ENCODE measurements at places on chromosomes 11 and 22.
A peak's percentile ranks its signal among the peaks of the same experiment; 100 is the strongest.

DNA sequence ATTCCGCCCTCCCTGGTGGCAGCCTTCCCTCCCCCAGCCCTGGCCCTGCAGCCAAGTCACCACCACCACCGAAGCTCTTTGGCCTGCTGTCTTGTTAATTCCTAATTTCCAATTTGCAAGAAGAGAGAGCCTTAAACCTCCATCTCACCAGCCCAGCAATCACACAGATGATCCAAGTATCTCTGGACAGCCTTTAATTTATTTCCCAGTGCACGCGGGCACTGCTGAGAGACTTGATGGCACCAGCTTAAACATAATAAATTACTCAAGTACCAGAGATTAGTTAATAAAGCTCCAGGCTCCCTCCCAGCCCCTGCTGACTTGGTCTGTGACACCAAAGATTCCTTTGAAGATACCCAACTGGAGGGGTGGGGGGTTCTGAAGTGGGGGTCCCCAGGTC lies 494.7 kb downstream of the BUD13 start:
- no peak for DNase-seq

- peak; percentile 5 for DNase-seq
These were observed 7.6 kb downstream of the NECTIN1 start for GRCh38 chr11:119721129-119722120.

GRCh38 chr22:44822534-44822933 lies 70.2 kb downstream of the ARHGAP8 start:
- no peak for DNase-seq

GRCh38 chr11:114172871-114173444 lies 113.4 kb downstream of the ZBTB16 start:
- DNase-seq, result no peak

DNA sequence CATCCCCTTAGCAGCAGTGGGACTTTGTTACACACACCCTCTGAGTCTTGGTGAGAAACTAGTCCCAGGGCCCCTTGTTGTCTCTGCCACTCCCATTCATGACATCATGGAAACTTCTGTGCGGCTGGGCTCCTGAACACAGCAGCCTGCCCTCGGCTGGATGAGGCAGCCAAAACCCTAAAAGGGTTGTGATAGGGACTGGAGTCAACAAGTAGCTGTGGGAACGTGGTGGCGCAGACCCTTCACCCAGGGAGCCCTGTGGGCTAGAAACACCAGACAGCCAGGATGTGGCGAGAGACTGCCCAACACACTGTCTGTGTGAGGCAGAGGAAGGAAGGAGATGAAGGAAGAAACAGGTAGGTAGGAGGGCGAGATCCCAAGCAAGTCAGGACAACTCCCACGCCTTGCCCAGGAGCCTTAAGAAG lies 3.9 kb downstream of the CD3D start:
- DNase-seq, result peak; percentile 79

GRCh38 chr11:61785837-61786402 lies 6.5 kb downstream of the TMEM258 start:
- no peak for DNase-seq

DNA sequence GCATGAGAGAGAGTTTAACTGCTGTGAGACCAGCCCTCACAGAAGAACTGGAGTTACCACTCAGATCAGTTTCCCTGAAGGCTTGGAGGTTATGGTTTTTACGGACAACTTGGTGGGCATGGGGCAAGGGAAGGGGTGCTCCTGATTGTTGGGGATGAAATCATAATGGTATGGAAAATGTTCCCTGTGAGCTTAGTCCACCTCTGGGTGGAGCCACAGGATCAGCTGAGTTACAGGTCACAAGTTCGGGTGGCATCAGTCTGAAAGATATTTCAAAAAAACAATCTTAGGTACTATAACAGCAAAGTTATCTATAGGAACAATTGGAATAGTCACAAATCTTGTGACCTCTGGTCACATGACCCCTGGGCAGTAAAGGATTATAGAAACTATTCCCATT lies 162.9 kb downstream of the DLG2 start:
- DNase-seq, result no peak

DNA sequence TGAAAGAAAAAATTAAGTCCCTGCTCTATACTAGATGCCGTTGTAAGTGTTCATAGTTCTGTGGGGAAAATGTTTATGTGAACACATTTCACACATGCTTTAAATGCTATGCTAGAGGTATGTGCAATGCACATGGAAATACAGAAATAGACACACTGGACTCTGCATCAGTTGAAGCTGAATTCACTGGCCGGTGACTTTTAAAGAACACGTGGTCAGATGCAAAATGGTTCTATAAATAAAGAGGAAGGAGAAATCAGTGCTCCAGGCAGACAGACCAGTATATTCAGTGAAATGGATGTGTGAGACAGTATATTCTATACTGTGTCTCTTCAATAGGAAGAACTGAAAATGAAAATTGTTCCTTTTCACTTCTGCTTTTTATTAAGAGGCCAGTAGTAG lies 29.9 kb downstream of the TRPC6 start:
- DNase-seq, result no peak

- no peak for DNase-seq
These were observed 3.3 kb downstream of the RIC8A start for GRCh38 chr11:210803-211180.

DNA sequence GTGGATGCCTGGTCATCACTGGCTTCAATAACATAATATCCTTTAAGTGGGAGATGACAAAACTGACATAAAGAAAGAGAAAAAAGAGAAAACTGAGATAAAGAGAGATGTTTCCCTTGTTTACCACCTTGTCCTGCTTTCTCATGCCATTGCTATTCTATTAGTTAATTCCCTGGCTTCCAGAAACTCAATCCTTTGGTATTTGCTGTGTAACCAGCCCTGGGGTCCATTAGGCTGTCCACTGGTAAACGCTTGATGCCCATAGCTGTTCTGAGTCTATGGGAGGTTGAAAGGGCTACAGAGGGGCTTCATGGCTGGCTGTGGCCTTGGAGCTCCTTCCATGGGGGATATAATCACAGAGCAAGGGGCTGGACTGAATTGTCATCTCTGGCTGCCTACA lies 243.4 kb upstream of the PLET1 start:
- no peak for DNase-seq

GRCh38 chr22:20479612-20480196 lies 15.9 kb downstream of the KLHL22 start:
- no peak for DNase-seq

DNA sequence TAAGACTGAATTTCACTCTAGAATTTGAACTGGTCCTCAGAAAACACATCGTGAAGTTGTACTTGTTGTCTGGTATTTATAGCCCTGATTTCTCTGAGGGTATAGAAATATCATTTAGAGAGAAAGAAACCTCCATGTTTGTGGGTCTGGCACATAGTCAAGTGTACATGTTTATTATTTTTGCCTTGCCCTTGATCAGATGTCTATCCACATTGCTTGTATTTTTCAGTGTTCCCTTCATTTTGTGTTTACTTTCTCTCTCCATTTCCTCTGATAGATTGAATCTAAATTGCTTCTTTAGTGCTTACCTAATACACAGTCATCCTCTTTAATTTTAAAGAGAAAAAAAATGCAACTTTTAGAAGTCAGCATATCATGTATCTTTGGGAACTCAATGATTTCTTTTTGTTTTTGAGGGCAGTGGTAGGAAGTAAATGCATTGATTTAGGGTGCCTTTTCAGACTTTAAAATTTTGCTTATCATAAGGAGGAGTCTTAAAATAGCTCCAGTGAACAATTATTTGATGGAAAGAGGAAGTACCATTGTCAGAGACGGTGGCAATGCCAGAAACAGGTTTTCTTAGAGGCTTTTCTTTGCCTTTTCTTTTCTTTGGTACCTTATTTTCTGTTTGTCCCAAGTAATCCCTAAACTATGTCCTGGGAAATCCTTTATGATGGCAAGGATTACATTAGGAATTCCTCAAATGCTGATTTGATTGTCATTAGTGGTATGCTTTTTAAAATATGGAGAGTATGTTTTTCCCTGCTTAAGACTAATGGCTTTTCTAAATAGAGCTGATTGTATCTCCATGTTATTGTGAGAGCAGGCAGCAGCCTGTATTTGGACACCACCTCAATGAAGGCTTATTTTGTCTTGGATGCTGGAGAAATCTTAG lies 29.8 kb upstream of the TECTA start:
- no peak for DNase-seq

DNA sequence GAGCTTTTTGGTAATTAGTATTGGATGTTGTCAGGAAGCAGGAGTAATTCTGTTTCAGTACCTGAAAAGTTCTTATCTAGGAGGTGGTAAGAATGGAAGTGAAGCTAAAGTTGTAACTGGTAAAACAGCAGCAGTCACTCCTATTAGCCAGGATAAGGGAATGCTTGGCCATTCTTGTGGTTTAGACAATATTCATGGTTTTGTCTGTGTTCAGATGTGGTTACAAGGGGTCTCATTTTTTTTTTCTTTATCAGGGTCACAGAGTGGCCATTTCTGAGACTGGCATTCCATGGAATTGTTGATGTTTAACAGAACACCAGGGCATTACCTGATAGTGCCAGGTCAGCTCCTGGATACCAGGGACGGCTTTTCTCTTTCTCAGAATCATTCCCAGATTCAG lies 23.8 kb downstream of the TAF1D start:
- DNase-seq, result no peak

GRCh38 chr11:24078018-24078417 lies 418.8 kb upstream of the LUZP2 start:
- no peak for DNase-seq

DNA sequence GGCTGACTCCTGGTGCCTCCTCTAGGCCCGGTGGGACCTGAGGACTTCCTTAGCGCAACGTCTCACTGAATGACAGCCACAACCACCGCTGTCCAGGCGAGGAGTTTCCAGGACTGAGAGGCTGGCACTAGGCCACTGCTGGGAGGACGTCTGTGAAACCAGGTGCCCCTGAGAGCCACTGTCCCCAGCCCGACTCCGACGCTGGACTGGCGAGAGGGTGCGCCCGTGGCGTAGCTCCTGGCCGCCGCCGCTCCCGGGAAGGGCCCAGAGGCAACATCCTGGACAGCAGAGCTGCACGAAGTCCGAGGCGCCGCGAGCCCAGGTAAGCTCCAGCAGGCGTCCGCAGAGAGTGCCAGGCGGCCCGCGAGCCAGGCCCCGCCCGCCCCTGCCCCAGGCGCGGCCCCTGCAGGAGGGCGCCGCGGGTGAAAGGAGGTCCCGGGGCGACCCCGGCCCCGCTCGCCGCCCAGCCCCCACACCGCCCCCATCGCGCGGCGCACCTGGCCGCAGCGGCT lies 525 bp downstream of the DGCR2 start:
- DNase-seq, result peak; percentile 59

- DNase-seq, result no peak
These were observed 49.6 kb downstream of the GRM5 start for GRCh38 chr11:89016214-89016613.

- peak; percentile 14 for DNase-seq
These were observed 62.5 kb downstream of the FEZ1 start for GRCh38 chr11:125433454-125434121.

GRCh38 chr11:117868815-117869561 lies 7.5 kb downstream of the FXYD6 start:
- no peak for DNase-seq

- no peak for DNase-seq
These were observed 365.0 kb downstream of the MIAT start for GRCh38 chr22:27022274-27022895.

DNA sequence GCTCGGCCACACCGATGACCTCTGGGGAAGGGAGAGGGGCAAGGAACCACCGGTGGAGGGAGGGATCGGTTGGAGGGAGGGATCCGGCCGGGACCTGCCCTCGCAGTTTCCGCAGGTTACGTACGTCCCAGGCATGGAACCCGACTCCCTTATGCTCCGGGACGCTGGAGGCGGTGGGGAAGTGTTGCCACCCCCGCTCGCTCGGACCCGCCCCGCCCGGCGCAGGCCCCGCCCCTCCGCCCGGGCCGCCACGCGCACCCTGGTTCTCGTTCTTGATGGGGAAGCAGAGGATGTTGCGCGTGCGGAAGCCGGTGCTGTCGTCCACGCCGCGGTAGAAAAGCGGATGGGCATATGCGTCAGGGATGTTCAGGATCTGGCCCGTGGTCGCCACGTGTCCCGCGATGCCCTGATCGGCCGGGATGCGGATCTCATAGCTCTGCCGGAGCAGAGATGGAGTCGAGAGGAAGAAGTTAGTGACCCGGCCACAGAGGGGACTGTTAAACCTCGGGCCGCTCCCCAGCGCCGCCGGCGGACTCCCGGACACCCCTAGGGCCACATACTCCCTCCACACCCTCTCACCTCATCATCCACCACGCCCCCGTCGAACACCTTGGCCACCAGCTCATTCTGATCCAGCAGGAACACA lies 89.8 kb downstream of the PDE2A start:
- DNase-seq, result no peak

GRCh38 chr11:47004595-47005033 lies 68.1 kb downstream of the CSTPP1 start:
- peak; percentile 96 for DNase-seq

DNA sequence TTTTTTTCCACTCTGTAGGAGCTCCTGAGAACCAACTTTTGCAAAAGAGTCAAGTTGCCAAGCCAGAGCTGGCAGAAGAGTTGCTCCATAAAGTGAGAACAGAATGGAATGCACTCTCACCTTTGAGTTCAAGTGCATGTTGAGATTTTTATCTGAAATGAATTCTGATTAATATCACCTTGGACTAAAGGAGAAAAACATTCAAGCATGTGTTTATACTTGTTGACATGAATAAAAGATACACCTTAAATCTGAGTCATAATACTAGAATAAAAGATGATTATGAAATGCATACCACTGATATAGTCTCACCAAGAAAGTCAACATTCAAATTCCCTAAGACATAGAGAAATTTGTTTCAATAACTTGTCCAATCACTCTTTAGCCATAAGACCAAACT lies 37.8 kb downstream of the ARL14EP start:
- DNase-seq, result no peak

DNA sequence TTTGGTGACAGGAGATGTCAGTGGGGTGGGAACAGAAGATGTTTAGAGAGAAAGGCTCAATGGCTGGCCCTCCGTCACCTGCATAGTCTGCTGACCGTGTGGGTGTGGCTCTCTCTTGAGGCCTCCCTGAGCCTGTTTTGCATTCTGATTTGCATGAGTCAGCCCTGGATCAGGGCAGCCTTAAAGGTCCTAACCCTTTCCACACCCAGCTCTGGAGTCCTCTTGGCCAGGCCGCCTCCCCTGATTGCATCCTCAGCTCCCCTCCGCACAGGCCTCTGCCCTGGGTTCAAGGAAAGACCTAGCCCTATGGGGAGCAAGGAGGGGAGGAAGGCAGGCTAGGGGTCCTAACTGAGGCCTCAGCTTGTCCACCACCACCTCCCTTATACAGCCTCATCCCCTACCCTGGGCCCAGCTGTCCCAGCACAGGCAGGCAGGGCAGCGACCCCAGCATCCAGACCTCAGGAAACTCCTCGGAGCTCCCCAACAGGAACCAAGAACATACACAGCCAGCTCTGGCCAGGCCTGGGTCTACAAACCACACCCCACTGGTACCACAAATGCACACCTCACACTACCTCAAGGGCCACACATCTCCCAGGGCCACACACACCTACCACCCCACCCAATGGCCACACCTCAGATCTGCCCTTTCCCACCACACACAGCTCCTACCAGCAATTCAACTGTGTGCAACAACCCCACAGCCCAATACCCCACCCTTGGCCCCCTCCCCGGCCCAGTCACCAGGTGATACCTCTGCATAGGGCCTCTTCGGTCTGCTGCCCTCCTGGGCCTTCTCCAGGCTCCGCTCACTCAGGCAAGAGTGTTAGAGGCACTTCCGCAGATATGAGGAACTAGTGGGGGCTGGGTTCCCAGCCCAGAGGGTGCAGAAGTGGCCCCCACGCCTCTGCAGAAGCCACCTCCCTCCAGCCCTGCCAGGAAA lies 13.7 kb downstream of the ARAP1 start:
- no peak for DNase-seq

- peak; percentile 68 for DNase-seq
These were observed 1.4 kb downstream of the BDNF start for GRCh38 chr11:27698872-27699241.
